ENCODE measurements at places on chromosomes 3 and 15. TPM values are rescaled to one million over a fixed set of nuclear protein-coding genes. Genes with fewer than 3 reads are reported as not detected.

GOLGA8T gene
- total RNA-seq: not detected

DNA sequence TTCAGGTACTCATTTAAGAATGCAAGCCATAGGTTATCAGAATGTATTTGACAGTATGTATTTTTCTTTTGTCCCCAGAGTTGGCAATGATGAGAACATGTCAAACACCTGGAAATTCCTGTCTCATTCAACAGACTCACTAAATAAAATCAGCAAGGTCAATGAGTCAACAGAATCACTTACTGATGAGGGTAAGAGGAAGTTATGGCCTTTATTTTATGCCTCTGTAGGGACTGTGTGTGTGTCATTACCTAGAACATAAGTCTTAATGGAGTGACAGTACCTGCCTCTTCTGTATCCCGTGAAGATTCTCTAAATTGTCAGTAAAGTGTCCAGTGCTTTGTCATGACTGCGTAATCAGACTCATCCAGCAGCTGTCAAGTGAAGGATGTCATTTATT lies 77.5 kb downstream of the KLHL25 start:
- no peak for DNase-seq

DNA sequence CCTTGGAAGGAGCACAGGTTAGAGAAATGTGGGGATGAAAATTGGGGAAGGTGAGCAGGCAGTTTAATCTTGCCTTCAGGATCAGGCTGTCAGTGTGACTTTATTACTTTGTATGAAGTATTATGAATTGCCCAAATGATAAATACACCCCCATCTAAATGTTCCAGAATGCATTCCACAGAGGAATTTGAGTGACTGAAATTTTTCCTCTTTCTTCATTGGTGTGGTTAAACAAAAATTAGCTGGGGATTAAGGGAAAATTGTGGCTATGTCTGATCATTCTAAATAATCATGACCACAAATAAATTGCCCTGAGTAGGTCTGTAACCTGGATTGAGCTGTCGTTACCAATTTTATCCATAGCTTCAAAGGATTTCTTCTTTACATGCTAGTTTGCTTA lies 33.5 kb downstream of the FAM98B start:
- no peak for DNase-seq

DNA sequence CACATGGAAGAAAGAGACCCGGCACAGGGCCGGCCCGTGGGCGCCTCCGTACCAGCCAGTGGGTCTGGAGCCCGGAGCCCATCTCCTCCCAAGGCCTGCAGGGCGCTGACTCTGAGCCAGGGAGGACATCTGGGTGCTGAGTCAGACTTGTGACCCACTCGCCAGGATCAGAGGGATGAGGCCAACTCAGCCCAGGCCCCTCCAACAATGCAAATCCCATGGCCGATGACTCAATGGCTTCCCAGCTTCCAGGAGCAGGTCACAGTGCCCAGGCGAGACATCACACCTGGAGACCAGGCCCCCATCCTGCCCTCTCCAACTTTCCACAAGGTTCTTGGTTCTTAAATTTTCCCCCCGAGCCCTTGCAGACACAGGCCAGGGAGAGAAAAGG lies 95.1 kb downstream of the LRIG1 start:
- no peak for DNase-seq

MUSTN1 gene
- total RNA-seq: 14.4 TPM

DNA sequence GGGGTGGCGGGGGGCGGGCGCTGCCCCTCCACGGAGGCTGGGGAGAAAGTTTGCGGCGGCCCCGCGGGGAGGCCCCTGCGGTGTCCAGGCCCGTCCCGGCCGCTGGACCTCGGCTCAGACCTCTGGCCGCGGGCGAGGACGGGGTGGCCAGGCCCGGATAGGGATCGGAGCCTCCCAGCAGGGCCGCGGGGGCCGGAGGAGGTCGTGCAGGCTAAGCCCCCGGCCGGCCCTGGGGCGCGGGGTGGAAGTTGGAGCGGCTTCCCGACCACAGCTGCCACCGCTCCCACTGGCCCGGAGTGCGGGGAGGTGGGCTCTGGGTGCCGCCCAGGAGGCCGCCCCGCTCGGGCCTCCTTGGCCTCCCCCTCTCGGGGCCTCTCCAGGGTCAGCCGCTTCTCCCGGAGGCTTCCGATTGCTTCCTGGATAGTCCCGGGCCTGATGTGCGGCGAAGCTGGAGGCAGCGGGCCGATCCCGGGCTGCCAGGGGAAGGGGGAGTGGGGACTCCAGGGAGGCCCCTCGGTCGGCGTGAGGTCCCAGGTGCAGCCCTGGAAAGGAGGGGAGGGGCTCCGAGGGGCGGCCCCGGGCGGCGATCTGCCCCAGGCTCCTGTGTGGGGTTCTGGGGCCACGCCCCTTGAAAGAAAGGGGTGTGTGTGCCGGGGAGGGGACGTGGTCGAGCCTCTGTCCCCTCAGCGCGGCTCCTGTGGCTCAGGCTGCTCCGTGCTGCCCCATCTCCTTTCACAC lies 907 bp downstream of the PLXNA1 start:
- no peak for DNase-seq

- no peak for DNase-seq
Measured at GRCh38 chr15:69388260-69388705, 25.9 kb upstream of the KIF23 start.

DNA sequence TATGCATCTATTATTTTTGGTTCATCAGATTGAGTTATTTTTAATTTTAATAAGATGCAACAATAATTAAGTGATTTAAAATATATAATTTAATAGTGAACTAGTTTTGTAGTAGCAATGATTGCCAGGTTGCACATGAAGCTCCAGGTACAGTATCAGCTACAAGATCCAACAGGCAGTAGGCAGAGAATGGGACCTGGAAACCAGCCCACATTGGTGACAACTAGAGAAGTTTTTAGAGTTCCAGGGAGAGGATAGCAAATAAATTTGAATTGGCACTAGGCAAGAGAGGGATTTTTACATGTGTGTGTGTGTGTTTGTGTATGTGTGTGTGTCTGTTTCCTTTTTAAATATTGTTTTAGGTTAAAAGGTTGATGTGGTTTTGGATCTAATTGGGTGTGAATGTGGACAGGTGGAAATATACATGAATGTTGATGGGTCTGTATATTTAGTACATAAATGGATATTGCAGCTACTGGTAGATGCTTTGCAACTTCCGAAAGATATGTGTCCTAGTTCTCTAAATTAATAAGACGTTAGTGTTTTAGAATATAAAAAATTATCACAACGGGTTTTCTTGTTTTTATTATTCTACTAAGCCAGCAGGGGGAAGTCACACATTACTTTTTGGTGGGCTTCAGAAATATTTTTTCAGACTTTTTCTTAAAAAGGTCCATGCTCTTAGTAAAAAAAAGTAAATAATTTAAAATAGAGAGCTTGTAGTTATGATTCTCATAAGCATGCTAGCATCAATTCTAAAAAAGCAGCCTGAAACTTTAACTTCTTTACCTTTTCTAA lies 110.1 kb upstream of the GBE1 start:
- no peak for DNase-seq

DNA sequence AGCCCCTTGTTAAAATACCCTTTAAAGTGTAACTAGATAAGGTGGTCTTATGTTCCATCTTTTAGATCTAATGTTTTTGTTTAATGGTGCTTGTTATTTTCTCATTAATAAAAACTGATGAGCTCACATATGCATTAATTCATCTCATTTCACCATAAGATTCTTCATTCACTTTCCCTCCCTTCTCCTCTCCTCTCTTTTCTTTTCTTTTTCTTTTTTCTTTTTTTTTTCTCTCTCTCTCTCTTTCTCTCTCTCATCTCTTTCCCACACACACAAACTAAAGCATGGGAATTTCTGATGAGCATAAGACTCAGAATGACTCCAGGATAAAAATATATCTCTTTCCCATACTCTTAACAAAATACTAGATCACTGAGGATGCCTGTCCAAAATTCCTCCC lies 49.6 kb downstream of the MECOM start:
- DNase-seq: no peak

- peak; percentile 53 for DNase-seq
Measured at GRCh38 chr15:69576035-69576526, 123.5 kb downstream of the RPLP1 start.

MME gene
- 56.3 TPM for total RNA-seq

- no peak for DNase-seq
Measured at GRCh38 chr3:18438586-18438985, 13.4 kb upstream of the SATB1 start.

- no peak for DNase-seq
Measured at GRCh38 chr3:49650177-49650576, 24.0 kb upstream of the APEH start.

GRCh38 chr3:141941093-141941492 lies 64.7 kb downstream of the ATP1B3 start:
- no peak for DNase-seq

DNA sequence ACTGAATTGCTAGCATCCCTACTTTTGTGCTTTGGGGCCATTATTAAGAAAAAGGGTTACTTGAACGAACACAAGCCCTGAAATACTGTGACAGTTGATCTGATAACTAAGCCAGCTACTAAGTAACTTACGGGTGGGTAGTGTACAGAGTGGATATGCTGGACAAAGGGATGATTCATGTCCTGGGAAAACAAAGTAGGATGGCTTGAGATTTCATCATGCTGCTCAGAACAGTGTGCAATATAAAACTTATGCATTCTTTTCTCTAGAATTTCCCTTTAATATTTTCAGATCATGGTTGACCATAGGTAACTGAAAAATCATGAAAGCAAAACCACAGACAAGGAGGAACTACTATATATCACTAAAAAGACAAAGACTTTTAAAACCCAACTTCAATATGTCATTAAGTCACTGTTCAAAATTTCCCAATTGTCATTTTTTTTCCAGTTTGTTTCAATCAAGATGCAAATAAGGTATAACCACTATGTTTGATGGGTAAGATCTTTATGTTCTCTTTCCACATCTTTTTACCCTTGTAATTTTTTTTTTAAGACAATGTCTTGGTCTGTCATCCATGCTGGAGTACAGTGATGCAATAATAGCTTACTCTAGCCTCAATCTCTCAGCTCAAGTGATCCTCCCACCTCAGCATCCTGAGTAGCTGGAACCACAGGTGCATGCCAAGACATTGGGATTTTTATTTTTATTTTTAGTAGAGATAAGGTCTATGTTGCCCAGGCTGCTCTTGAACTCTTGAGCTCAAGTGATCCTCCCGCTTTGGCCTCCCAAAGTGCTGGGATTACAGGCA lies 67.7 kb downstream of the IFT80 start:
- no peak for DNase-seq

FSTL1 gene
- 265 TPM for total RNA-seq

Data from prostate gland (tissue), 2 donors.